ENCODE measurements at places on chromosomes 12 and 14.

GRCh38 chr14:23146351-23146910, 27.4 kb upstream of the CEBPE start:
- no peak for DNase-seq

DNA sequence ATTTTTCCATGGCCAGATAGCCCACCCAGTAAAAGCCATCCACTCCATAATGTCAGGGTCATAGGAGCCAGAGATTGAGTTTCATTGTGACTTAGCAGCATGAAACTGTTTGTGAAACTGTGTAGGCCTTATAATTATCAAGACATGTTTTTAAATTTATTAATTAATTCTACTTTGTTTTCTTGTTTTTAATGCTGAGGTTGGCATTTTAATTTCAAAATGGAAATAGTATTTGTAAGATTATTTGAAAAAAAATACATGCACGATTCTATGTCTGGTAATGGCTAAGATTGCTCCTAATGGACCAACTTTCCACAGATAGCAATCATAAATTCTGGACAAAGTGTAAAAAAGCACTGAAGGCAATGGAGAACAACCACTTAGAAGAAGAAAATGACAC, 67.1 kb downstream of the GPR137C start:
- DNase-seq = no peak

DNA sequence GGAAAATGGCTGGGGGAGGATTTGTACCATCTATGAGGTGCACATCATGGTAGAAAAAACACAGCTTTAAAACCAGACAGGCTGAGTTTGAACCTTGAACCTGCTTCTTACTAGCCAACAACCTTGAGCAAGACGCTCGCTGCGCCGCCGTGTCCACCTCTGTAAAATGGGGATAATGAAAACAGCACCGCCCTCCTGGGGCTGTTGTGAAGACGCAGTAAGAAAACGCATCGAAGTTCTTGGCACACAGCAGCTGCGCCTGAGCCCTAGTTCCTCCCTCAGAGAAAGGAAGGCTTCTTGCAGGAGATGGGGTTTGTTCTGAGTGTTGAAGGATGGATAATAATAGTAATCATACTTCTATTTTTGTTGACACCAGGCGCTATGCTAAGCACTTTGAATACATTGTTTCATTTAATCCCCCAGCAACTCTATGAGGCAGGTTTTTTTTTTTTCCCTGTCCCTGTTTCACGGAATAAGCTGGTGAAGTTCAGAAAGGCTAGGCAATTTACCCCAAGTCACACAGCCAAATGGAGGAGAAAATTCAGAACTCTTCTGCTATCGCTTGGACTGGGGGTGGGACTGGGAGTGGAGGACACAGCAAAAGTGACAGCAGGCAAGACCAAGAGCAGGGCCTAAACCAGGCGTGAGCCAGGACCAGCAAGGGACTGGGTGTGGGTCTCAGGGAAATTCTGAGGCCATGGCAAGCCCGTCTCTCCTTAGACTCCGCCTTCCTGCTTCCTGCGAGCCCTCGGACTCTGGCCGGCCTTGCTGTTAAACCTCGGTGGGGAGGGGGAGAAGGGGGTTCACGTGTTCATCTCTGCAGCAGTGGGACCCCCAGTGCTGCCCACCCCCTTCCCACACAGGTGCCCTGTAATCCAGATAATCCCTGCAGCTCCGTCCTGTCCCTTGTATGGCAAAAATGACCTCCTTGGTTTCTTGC, 97.5 kb downstream of the LRRC74A start:
- no peak for DNase-seq

DNA sequence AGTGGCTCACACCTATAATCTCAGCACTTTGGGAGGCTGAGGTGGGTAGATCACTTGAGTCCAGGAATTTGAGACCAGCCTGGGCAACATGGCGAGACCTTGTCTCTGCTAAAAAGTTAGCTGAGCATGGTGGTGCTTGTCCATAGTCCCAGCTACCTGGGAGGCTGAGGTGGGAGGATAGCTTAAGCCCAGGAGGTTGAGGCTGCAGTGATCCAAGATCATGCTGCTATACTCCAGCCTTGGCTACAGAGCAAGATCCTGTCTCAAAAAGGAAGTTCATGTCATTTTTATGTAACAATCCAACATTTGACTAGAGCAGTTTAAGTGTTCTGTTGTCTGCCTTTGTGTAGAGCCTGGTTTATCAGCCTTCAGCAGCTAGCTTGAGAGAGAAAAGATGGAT, 6.2 kb downstream of the OXA1L start:
- DNase-seq = no peak

- DNase-seq = no peak
Measured at GRCh38 chr12:123148655-123149054, 2.2 kb downstream of the PITPNM2 start.

Measured in D341Med (cell line).